ENCODE measurements at places on chromosomes 3 and 15.

DNA sequence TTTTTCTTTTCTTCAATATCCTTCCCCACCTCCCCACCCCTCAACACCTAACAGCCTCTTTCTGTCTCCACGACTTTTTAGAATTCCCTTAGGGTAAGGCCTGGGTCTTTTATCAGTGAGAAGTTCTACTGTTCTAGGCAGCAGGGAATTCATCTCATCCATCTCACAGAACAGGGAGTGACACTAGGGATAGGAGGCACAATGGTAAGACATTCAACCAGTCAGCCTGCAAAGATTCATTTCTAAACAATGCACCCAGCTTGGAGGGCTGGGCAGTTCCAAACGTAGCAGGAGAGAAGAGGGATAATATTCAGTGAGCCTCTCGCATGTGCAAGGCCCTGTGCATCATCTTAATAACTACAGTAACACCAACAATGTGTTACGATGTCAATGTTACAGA, 43.6 kb downstream of the LRIG1 start:
- DNase-seq, result no peak

DNA sequence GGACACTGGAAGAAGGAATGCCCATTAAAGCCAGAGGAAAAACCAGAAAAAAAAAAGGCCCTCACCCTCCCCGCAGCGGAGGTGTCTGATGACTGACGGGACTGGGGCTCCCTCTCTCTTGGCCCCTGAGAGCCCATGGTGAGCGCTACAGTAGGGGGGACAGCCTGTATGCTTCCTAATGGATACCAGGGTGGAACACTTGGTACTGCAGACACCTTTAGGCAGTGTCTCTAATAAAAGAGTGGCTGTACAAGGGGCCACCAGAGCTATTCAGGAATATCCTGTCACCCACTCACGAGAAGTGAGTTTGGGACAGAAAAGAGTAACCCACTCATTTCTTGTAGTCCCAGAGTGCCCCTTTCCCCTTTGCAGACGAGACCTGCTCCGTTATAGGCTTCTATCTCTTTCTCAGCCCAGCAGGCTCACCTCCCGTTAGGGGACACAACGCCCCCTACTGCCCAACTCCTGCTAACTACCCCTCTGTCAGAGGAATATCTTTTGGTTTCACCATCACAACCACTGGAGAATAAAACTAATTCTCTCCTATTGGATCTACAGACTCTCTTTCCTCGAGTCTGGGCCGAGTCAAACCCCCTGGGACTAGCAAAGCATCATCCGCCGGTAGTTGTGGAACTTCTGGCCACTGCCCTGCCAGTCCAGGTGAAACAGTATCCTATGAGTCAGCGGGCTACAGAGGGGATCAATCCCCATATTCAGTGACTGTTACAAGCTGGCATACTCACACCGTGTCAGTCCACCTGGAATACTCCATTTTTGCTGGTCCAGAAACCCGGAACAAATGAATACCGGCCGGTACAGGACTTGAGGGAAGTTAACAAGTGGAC, 40.8 kb downstream of the ZBTB11 start:
- peak; percentile 38 for DNase-seq

- DNase-seq, result no peak
Measured at GRCh38 chr3:178785961-178786360, 249.7 kb downstream of the KCNMB2 start.

DNA sequence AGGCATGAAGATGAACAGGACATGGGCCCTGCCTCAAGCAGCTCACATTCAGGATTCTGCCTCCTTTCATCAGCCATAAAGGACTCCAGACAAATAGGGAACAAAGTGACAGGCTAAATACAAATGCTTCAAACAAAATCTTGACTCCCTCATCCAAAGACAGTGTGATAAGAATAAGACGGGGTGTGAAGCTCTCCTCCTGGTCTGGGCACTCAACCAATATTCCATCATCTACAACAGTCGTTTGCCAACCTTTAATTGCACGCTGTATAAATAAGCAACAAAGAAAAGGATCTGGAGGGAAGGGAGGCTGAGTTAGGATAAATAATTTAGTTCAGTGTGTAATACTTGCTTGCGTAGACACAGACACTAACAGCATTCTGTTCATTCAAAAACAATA, 5.4 kb downstream of the CCDC54 start:
- DNase-seq, result no peak

- DNase-seq, result no peak
Measured at GRCh38 chr3:167798443-167798842, 62.9 kb downstream of the SERPINI1 start.

DNA sequence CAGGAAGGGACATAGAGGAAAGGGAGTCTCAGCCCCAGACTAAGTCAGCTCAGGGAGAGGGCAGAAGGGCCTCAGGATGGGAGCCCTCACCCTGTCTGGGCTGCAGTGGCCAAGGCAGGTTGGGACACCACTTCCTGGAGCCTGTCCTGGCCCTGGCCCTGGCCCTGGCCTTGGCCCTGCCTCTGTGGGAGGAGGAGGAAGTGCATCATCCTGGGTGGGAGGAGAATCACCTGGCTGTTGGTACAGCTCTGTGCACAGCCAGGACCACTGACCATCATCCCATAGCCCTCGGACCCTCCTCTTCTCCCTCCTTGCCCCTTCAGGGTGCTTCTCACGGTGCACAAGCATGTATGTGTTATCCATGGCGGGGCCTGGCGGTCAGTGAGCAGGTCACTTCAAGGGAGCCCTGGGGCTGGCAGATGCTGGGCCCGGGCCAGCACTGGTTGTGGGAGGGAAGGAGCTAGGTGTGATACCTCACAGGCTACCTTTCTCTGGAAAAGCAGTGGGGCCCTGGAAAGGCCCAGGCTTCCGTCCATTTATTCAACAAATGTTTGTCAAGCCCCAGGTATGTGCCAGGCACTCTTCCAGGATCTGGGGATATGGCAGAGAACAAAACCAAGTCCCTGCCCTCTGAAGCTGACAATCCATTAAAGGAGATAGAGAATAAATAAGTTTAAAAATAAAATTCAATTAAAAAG, 8.2 kb upstream of the APEH start:
- no peak for DNase-seq

- DNase-seq, result no peak
Measured at GRCh38 chr15:93330912-93331544, 242.0 kb upstream of the RGMA start.

- DNase-seq, result no peak
Measured at GRCh38 chr3:121677141-121677540, 16.4 kb upstream of the HCLS1 start.

DNA sequence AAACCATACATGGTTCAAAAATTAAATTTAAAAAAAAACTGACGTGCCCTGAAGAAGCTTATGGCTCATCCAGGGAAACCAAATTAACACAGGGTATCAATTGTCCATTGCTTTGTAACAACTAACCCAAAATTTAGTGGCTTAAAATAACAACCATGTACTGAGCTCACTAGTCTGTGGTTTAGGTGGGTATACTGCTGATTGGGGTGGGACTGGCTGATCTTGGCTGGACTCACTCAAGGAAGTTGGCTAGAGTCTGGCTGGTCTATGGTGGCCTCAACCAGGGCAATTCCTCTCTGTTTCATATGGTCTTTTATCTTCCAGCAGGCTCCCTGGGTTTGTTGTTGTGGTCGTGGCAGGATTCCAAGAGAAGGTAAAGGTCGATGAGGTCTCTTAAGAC, 14.1 kb upstream of the EDC3 start:
- no peak for DNase-seq

DNA sequence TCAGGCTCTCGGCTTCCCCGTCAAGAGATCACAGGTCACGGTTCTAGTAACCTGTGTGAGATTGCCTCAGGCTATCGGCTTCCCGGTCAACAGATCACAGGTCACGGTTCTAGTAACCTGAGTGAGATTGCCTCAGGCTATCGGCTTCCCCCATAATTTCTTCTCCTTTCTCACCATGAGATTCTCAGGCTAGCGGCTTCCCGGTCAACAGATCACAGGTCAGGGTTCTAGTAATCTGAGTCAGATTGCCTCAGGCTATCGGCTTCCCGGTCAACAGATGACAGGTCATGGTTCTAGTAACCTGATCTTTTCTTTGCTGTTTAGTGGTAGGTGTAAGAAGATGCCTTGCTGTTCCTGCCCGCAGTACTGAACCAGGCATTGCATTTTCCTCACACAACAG, 418.2 kb upstream of the ZNF717 start:
- no peak for DNase-seq

DNA sequence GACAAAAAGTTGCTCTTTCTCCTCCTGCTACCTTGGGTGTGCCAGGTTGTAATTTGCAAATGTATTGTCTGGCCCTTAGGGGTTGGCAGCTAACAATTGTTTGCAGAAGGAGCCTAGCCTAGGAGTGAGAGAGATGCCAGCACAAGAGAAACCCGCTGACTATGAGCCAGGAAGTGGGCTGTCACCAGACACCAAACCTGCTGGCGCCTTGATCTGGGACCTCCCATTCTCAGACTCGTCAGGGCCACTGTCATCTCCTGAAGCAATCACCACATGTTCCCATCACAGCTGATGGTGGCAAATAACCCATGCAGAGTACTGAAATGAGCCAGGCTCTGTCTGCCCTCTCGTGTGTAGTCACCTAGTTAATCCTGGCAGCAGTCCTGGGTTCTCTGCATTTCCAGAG, 406.4 kb upstream of the NPAP1 start:
- DNase-seq, result no peak

- no peak for DNase-seq
Measured at GRCh38 chr3:46926871-46927717, 49.5 kb downstream of the CCDC12 start.

- DNase-seq, result no peak
Measured at GRCh38 chr3:138344754-138345153, 3.6 kb upstream of the MRAS start.

DNA sequence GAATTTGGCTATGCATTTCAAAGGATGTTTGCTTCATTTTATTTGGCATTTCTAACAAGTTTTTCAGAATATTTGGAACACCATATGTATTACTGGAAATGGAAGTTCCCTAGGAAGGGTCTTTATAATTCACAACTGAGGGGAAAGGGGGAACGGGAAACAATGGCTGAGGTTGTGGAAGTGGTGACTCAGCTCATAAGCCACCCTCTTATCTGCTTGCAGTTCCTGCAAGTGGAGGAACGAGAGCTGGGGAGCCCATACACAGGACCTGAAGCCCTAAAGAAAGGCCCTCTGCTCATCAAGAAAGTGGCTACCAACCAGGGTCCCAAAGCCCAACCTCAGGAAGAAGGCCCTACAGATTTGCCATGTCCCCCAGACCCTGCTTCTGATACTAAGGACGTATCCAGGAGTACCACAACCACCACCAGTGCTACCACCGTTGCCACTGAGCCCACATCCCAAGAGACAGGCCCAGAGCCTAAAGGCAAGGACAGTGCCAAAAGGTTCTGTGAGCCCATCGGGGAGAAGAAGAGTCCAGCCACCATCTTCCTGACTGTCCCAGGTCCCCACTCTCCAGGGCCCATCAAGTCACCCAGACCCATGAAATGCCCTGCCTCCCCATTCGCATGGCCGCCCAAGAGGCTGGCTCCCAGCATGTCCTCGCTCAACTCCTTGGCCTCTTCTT, 37.9 kb downstream of the ESYT3 start:
- no peak for DNase-seq

- DNase-seq, result no peak
Measured at GRCh38 chr3:155941354-155941753, 70.9 kb downstream of the GMPS start.

DNA sequence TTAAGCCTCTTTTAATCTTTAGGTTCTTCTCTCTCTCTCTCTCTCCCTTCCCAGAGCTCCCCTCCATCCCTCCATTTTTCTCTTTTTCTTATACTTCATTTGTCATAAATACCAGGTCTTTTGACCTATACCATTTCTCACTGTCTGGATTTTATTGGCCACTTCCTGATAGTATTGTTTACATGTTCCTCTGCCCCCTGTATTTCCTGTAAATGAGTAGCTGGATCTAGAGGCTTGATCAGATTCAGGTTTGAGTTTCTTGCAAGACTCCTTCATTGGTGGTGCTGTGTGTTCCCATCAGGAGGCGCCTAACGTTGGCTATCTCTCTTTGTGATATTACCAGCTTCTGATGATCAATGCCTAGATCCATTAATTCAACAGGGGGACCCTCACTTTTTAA, 42.2 kb downstream of the DAPK2 start:
- no peak for DNase-seq

- no peak for DNase-seq
Measured at GRCh38 chr15:49908236-49908932, 210.6 kb downstream of the ATP8B4 start.

DNA sequence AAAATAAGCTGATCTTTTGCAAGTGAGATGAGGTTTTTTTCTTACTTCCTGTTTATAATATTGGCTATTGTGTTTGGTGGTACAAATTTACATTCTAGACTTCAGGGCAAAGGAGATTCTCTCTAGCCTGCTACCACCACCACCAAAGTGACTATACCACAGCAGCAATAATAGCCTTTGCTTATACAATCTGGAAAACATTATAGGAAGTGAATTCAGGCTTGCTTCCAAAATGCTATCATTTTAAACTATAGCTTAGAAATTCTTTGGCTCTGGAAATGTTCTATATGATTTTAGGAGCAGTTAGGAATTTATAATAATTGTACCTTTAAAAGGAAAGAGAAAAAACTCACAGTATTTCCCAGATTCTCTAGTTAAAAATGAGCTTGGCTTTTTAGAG, 94.4 kb downstream of the TFG start:
- no peak for DNase-seq

DNA sequence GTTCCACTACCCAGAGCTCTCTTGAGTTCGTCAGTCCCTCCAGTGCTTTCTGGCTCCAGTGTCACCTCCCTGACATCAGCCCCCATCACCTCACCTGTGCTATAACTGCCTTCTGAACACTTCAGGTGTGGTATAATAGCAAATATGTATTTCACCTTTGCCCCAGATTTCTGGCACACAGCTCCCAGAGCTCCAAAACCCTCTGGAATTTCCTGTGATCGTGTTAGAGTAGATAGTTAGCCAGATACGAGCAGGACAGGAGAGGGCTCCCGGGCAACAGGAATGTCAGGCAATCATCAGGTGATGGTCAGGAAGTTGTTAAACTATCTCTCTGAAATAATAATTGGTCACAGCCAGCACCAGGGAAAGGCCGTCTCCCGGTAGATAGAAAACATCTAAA, 22.6 kb upstream of the LIMD1 start:
- no peak for DNase-seq

DNA sequence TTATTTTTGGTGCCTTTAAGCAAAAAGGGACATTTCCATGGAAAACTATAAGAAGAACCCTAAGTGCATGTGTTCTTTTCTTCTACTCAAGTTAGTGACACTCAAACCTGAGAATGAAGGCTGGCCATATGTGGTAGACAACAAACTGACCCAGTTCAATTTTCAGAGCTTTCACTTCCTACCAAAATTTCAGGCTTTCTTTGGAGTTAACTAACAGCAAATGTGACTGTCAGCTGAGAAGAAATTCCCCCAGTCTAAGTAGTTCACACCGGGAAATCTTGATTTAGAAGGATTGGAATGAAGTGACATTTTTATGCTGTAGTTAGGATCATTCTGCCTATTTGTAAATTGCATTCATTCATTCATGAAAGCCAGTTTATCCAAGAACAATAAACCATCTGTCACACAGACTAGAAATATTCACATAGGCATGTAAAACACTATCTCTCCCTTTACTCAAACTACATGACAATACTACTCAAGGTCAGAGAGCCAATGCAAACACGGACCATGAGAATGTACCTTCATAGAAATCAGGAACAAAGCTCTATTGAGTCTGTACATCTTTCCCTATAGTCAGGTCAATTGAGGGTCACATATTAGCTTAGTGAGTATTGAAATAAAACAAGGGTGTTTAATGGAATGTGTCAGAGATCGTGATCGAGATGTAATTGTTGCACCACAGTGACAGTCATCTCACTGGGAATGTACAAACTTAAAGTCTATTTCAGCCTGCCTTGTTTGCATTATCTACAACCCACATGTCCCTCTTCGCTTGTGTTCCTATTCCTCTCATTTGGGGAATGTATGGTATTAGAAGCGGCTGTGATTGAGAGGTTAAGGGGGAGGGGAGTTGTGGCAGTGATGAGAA, 113.8 kb upstream of the TGFBR2 start:
- no peak for DNase-seq

- DNase-seq, result no peak
Measured at GRCh38 chr3:159765030-159765859, 223.4 kb upstream of the IL12A start.

All from activated CD8-positive, alpha-beta memory T cell treated with anti-CD3 and anti-CD28 coated beads for 4 hours (primary cell).